ENCODE measurements at places on chromosomes 7 and 10.

DNA sequence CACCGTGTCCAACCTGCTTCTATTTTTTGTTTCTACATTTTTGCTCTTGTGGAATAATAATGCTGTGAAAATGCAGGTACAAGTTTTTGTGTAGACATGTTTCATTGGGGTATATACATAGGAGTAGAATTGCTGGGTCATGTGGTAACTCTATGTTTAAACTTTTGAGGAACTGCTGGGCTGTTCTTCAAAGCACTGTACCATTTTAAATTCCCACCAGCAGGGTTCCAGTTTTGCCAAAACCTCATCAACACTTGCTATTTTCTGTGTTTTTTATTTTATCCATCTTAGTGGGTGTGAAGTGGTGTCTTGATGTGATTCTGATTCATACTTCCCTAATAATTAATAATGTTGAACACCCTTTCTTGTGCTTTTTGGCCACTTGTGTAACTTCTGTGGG is 138.6 kb downstream of the RGS10 start:
- H3K36me3 ChIP-seq = no peaks in the 10 kb centered on the region
- peaks cover 1% of the 10 kb centered on the region for H3K4me1 ChIP-seq
- no peak overlapping the region for H3K4me3 ChIP-seq
- no peak overlapping the region for H3K27ac ChIP-seq

GRCh38 chr7:87056346-87056745 is 3.1 kb downstream of the ELAPOR2 start:
- H3K36me3 ChIP-seq = no peaks in the 10 kb centered on the region
- peaks cover 16% of the 10 kb centered on the region for H3K4me1 ChIP-seq
- no peak for DNase-seq
- peaks cover 6% of the 10 kb centered on the region for H3K27me3 ChIP-seq
- no peak overlapping the region for H3K4me3 ChIP-seq
- H3K27ac ChIP-seq = no peak overlapping the region

DNA sequence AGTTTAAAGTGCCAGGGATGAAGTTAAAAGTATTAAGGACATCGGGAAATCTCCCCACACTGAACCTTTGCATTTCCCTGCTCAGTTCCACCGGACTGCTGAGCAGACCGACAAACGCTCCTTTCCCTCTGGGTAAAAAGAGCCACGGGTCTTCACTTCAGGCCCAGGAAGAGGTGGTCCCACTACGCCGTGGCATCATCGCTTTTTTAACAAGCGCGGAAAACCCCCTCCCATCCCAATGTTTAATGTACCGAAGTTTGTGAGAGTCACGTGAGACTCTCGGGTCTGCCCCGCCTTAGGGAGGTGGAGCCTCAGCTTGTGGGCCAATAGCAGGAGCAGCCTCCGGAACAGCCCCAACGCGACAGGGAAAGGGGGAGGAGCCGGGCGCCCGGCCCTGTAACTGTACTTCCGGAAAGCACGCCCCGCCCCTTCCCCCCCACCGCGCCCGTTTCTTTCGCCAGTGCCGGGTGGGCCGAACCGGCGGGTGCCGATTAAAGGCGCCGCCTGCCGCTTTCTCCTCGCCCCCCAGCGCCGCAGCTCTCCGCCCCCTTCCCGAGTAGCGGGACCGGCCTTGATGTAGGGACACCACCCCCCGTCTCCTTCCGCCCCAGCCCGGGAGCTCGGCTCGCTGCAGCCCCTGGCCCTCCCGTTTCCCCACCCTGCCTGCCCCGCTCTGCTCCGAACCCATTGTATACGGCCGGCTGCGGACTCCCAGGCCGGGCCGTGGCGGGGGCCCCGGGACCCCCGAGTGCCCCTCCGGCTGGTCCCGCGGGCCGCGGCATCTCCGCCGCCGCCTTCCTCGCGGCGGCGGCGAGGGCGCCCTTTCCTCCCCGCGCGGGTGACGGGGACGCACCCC is 2.2 kb upstream of the TRIM8 start:
- H3K27me3 ChIP-seq = no peaks in the 10 kb centered on the region
- H3K4me3 ChIP-seq = peak overlapping the region; percentile 87
- H3K4me1 ChIP-seq = peaks cover 21% of the 10 kb centered on the region

DNA sequence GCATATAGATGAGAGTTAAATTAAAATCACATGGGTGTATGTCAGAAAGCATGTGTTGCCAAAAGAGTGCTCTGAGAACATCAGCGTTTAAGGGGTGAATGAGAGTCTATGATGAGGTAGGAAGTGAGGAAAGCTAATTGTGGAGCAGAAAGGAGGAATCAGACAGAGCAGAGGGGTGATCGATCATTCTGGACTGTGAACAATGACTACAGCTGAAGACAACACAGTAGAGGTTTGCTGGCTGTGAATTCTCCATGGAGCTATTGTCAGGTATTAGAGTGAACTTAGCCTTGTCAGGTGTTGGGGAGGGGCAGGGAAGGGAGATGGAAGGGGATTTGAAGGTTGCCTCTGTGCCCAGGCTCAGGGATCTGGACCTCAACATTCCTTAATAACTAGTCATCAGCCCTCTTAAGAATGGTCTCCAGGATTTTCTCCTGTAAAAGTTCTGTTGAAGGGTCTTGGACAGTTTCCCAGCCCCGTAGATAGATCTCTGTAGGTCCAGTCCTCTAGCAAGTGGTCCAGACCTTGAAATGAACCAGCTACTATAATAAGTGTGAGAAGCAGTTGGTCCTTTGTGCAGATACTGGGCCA is 57.1 kb downstream of the KIF5B start:
- no peak for DNase-seq
- no peaks in the 10 kb centered on the region for H3K36me3 ChIP-seq
- peaks cover 6% of the 10 kb centered on the region for H3K4me1 ChIP-seq

DNA sequence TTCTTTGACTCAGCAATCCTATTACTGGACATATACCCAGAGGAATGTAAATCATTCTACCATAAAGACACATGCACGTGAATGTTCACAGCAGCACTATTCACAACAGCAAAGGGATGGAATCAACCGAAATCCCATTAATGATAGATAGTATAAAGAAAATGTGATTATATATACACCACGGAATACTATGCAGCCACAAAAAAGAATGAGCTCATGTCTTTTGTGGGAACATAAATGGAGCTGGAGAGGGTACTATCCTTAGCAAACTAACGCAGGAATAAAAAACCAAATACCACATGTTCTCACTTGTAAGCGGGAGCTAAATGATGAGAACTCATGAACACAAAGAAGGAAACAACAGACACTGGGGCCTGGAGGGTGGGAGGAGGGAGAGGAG is 201.9 kb downstream of the DNAJC1 start:
- no peak overlapping the region for H3K4me3 ChIP-seq
- peaks cover 12% of the 10 kb centered on the region for H3K4me1 ChIP-seq
- peaks cover 43% of the 10 kb centered on the region for H3K36me3 ChIP-seq
- no peaks in the 10 kb centered on the region for H3K27me3 ChIP-seq
- no peak overlapping the region for H3K27ac ChIP-seq

DNA sequence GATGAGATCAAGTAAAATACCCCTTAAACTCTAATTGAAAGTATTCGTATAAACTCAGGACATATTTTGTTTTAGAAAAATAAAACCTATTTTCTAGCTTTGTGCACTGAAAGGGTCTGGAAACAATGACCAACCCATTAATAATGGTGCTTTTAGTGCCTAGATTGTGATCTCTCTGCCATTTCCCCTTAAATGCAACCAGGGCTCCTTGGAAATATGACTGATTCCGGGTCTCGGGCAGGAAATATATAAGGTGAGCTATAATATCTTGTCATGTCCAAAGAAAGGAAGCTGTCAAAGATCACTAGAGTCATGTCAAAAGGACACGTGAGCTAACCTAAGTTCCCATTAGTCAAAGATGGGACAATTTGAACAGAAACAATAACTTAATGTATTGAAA is 12.4 kb upstream of the ADAM12 start:
- no peaks in the 10 kb centered on the region for H3K36me3 ChIP-seq
- no peak overlapping the region for H3K27ac ChIP-seq
- no peaks in the 10 kb centered on the region for H3K4me1 ChIP-seq
- H3K4me3 ChIP-seq = no peak overlapping the region

DNA sequence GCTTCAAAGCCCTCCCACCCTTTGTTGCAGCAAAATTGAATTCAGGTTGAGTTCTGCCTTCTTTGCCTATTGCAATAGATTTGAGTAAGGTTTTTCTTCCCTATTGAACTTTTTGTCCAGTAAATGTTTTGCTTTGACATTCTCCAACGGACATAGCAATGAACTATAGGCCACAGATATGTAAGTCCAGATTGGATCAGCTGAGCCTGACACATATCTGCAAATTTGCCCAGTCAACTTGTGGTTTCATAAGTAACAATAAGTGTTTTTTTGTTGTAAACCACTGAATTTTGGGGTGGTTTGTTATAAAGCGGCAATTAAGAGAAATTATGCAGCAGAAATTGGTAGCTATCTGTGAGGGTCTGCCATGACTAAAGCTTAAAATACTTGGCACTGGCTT is 332.1 kb upstream of the SORCS1 start:
- no peaks in the 10 kb centered on the region for H3K4me1 ChIP-seq
- H3K27ac ChIP-seq = no peak overlapping the region
- H3K27me3 ChIP-seq = no peaks in the 10 kb centered on the region
- H3K36me3 ChIP-seq = no peaks in the 10 kb centered on the region
- H3K4me3 ChIP-seq = no peak overlapping the region
- DNase-seq = no peak

GRCh38 chr10:103648636-103649532 is 155.4 kb downstream of the NEURL1 start:
- no peaks in the 10 kb centered on the region for H3K27me3 ChIP-seq
- no peaks in the 10 kb centered on the region for H3K36me3 ChIP-seq
- H3K4me3 ChIP-seq = no peak overlapping the region

DNA sequence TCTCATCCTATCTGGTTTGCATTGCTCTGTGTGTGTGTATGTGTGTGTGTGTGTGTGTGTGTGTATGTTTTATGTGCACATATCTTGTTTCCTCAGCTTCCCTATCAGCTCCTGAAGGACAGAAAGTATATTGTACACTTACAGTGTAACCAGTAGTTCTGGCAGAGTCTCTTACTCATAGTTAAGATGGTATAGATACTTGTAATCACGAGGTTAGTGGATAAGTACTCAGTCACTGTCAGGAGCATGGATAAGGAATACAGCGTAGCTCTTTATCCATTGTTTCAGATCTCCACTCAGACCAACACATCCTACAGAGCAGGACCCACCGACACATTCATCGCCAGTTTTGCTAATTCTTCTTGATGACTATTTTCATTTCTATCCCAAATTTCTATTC is 275.0 kb downstream of the TSPAN12 start:
- H3K27me3 ChIP-seq = no peaks in the 10 kb centered on the region
- no peaks in the 10 kb centered on the region for H3K36me3 ChIP-seq
- H3K4me1 ChIP-seq = no peaks in the 10 kb centered on the region
- no peak for DNase-seq
- H3K4me3 ChIP-seq = no peak overlapping the region
- no peak overlapping the region for H3K27ac ChIP-seq

GRCh38 chr10:113168584-113168983 is 218.5 kb downstream of the TCF7L2 start:
- H3K27me3 ChIP-seq = no peaks in the 10 kb centered on the region
- no peak overlapping the region for H3K4me3 ChIP-seq
- peaks cover 10% of the 10 kb centered on the region for H3K4me1 ChIP-seq
- H3K27ac ChIP-seq = no peak overlapping the region
- no peak for DNase-seq

- no peaks in the 10 kb centered on the region for H3K27me3 ChIP-seq
- no peaks in the 10 kb centered on the region for H3K4me1 ChIP-seq
- no peak overlapping the region for H3K4me3 ChIP-seq
- no peak for DNase-seq
- no peak overlapping the region for H3K27ac ChIP-seq
These were observed 124.1 kb upstream of the FERD3L start for GRCh38 chr7:19269301-19269700.

DNA sequence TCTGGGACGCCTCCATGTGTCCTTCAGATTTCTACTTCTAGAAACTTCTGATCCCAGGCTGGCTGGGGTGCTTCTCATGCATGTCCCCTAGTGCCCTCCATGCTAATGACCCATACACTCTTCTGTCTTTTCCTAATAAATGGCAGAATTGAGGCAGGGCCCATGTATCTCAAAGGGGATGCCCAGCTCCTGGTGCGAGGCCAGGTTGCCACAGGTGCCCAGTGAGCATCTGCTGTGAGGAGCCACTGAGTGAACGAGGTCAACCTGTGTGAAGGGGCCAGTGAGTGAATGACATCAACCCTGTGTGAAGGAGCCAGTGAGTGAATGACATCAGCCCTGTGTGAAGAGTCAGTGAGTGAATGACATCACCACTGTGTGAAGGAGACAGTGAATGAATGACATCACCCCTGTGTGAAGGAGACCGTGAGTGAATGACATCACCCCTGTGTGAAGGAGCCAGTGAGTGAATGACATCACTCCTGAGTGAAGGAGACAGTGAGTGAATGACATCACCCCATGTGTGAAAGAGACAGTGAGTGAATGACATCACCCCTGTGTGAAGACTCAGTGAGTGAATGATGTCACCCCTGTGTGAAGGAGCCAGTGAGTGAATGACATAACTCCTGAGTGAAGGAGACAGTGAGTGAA is 478.9 kb downstream of the PTPRN2 start:
- H3K4me1 ChIP-seq = no peaks in the 10 kb centered on the region
- peaks cover 3% of the 10 kb centered on the region for H3K27me3 ChIP-seq
- DNase-seq = no peak
- H3K36me3 ChIP-seq = no peaks in the 10 kb centered on the region
- H3K4me3 ChIP-seq = no peak overlapping the region

- peaks cover 4% of the 10 kb centered on the region for H3K27me3 ChIP-seq
- no peak for DNase-seq
- peak overlapping the region; percentile 85 for H3K27ac ChIP-seq
- peaks cover 3% of the 10 kb centered on the region for H3K36me3 ChIP-seq
- H3K4me1 ChIP-seq = peaks cover 40% of the 10 kb centered on the region
These were observed 148.6 kb upstream of the FAM3C start for GRCh38 chr7:121544726-121545125.

DNA sequence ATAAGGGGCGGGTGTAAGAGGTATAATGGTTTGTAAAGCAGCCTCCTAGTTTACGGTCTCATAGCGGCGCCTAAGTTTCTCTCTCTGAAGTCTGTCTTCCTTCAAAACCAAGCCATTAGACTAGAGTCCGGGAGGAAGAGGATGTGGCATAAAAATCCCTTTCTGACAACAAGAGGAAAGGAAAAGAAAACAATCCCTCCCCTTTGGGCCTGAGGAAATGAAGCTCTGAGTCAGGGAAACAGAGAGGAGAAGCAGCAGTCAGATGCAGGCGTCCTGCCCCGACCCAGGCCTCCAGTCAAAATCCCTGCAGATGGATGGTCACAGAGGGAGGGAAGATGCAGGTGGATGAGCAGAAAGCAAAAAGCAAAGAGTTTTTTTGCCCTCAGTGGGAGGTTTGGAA is 23.7 kb downstream of the PARP12 start:
- no peak for DNase-seq
- peaks cover 18% of the 10 kb centered on the region for H3K4me1 ChIP-seq
- no peak overlapping the region for H3K27ac ChIP-seq
- H3K4me3 ChIP-seq = no peak overlapping the region

Measured in activated naive CD8-positive, alpha-beta T cell treated with anti-CD3 and anti-CD28 coated beads, Interleukin-2, amount 50 U/mL, for 24 hours (primary cell).